ENCODE measurements at places on chromosomes 12 and 14.

- peak; percentile 62 for DNase-seq
Observed at GRCh38 chr14:37874429-37875109, 279.1 kb downstream of the TTC6 start.

GRCh38 chr14:55749201-55749812 is 169.3 kb downstream of the KTN1 start:
- DNase-seq = peak; percentile 30

DNA sequence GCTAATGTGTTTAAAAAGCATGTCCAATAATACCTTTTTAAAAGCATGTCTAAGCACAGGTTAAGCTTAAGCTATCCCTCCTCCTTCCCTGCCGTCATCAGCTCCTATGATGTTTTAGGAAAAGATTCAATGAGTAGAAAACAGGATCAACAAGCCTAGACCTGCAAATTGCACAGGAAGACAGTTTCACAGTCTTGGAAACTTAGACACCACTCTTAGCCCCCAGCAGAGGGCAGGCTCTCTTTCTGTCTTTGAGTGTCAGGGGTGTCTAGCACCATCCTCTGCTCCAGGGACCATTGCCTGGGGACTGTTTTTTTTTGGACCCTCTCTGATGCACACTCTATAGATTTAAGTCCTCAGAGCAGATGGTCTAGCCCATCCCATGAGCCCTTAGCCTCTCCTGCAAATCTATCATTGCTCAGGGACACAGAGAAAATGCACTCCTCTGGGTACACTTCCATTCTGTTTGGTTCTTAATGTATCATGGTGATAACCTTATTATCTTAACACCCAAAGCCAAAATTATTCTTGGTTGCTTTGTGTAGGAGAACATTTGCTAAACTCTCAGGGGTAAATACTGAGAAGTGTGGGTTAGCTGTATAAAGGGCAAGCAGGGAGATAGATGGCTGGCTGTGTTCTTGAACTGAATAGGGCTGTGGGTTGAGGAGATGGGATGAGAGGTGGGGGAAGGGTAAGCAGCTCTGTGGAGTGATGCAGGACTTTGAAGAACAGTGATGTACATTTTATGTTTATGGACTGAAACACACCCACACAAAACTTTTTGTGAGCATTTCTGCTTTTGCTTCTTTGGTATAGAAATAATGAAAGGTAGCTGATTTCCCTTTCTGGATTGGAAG is 259.9 kb upstream of the DDHD1 start:
- DNase-seq = peak; percentile 33

DNA sequence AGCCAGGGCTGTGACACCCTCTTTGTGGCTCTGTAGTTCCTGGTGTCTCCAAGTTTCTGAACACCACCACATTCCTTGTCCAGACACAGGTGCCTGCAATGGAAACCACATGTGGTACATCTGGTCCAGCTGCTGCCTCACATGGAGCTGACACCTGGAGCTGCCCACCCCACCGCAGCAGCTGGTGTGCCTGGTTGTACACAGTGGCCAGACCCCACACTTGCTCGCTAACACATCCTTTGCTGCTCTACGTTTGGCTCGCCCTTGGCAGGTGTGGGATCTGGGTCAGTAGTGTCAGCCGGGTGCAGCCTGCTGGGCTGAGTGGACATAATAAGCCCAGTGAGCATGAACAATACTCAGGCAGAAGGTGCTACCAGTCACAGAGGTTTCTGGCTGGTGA is 198.9 kb downstream of the ADGRD1 start:
- DNase-seq = no peak

DNA sequence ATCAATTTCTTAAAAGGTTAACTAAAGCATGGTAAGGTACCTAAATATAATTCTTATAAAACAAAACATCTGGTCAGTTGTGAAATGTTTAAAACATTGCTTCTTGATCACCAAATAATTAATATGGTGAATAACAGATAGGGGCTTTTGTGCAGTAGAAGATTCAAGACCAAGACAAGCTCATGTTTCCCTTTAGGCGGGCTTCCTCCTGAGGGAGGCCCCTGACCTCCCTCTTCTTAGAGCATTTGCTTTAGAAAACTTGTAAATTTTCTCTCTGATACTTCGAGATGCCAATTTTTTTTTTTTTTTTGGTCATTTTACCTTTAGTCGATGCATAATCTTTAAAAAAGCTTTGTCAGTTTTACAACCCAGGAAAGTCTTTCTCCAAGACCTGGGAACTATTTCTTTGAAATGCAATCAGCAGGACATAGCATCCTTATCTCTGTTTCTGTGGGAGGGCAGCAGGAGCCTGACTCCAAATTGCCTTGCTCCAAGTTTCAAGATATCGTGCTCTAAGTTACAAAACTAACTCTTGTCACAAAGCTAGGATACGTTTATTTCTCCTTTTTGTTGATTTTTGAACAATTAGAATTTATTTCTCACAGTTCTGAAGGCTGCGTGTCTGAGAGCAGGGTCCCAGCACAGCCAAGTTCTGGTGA is 66.6 kb upstream of the BICD1 start:
- no peak for DNase-seq

- no peak for DNase-seq
Observed at GRCh38 chr12:28343713-28344112, 153.5 kb downstream of the CCDC91 start.

- DNase-seq = peak; percentile 7
Observed at GRCh38 chr14:30974628-30975027, 50.8 kb upstream of the AP4S1 start.

DNA sequence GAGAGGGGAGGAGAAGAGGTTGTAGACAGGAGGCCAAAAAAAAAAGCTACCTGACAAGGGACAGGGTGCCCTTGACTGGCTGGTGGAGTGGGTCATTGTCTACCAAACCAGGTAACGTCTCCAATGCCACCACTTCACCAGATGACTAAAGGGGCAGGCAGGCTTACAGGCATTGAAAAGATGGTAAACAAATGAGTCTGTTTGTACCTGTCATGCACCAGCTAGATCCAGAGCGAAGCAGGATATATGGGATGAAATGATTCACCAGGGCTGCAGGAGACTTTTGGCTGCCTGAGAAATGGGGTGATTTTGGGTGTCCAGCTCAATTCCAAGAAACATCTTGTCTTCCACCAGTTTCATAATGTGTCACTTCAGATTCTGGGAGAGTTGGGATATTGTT is 4.0 kb downstream of the C12orf54 start:
- DNase-seq = no peak

DNA sequence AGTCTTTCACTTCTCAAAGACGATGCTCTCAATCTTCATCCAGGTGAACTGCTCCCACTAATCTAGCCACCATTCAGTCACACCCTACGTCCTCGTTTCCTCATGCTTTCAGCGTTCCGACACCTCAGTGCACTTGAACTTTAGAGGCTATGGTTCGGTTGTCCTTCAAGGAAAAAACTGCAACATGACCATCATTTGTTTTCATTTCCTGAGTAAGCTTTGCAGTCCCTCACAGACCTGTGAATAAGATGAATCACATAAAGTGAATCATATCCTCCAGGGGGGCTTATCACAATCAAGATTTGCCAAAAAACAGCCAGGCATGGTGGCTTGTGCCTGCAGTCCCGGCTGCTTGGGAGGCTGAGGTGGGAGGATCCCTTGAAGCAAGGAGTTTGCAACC is 80.2 kb downstream of the TMCC3 start:
- peak; percentile 73 for DNase-seq

GRCh38 chr12:28793581-28794151 is 355.4 kb upstream of the FAR2 start:
- no peak for DNase-seq

GRCh38 chr14:49977126-49977841 is 84.4 kb downstream of the ARF6 start:
- DNase-seq = no peak

GRCh38 chr12:123233505-123234308 is 471 bp downstream of the MTRFR start:
- no peak for DNase-seq

DNA sequence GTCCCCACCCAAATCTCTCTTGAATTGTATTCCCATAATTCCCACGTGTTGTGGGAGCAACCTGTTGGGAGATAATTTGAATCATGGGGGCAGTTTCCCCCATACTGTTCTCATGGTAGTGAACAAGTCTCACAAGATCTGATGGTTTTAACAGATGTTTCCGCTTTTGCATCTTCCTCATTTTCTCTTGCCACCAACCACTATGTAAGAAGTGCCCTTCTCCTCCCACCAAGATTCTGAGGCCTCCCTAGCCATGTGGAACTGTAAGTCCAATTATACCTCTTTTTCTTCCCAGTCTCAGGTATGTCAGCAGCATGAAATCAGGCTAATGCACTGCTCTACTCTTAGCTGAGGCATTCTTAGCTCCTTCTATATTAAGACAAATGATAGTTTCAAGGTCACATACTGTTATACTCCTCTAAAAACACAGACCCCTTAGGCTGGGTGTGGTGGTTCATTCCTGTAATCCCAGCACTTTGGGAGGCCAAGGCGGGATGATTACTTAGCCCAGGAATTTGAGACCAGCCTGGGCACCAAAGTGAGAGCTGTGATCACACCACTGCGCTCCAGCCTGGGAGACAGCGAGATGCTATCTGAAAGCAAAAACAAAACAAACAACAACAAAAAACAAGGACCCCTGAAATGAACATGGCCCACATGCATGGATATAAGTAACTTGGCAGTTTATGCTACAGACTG is 3.6 kb downstream of the SCAF11 start:
- DNase-seq = no peak

- no peak for DNase-seq
Observed at GRCh38 chr14:76880449-76880848, 54.2 kb downstream of the LRRC74A start.

- DNase-seq = no peak
Observed at GRCh38 chr14:75615200-75615599, 36.8 kb downstream of the FLVCR2 start.

- DNase-seq = no peak
Observed at GRCh38 chr14:59347915-59348314, 117.3 kb downstream of the GPR135 start.

DNA sequence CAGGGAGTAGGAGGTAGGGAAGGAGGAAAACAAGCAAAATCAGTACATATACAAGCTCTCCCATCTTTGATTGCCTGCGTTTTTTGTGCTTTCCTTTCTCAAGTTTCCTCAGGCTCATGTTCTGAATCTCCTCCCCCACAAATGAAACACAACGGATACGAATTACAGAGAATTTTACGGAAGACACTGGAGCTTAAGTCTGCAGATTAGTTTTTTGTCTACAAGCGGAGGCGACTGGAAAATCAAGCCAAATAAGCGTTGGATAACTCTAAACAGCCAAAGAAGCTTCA is 612 bp downstream of the WBP11 start:
- no peak for DNase-seq

DNA sequence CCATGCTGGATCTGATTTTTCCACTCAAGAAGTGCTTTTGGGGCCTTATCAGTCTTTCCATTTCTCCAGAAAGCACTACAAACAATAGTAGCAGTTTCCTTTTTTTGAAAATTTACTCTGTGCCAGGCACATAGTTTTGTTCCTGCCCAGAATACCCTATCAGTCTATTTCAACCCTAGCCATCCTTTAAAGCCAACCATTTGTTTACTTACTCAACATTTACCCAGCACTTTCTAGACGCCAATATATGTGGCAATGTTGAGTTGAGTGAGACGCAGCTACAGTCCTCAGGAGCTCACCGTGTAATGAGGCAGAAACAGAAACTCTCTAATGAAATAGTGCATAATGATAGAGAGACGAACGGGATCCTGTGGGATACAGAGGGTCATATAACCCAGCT is 32.9 kb upstream of the CHST11 start:
- no peak for DNase-seq

DNA sequence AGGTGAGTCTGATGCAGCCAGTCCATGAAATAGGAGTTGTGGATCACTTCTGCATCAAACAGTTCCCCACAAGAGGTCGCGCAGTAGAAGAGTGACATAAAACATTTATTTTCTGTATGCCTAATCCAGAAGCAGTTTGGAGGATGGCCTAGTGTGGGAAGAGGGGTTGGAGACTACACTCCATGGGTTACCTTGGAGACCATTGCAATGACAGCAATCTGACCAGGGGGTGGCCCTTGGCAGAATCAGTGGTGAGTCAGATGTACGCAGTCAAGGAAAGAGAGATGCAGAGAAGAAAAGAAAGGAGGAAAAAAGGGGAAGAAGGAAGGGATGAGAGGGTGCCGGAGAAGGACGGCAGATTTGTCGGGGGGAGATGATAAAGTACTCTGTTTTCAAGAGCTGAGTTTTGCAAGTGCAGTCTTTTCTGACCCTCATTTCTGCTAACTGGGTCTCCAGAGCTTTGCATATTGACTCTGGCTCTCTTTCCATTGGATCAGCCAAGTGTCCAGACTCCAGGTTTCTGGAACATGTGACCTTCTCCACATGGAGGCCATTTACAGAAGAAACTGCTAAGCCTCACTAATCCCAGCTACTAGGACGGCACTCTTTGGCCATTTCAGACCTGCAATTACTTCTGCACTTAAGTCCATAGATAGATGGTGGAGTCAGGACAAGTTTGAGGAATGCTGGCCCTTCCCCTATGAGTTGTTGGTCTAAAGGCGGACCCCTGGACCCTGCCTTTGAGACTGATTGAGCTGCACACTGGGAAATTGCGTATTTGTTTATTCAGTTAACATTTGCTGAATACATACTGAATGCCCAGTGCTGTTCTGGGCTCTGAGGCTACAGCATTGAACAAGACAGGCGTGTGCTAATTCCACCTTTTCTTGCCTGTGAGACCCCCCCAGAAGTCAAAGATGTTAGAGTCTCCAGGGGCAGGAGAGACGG is 424.2 kb downstream of the BCL11B start:
- no peak for DNase-seq

DNA sequence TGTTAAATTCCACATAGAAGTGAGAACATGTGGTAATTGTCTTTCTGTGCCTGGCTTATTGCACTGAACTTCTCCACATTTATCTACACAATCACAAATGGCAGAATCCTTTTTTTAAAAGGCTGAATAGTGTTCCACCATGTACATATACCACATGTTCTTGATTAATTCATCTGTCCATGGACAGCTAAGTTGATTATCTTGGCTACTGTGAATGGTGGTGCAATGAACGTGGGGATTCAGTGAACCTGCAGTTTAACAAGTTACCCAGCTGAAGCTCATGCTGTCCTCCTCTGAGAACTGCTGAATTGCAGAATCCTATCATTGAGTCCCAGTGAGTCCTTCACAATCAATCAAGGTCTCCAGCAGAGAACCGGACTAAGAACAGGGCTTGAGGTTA is 74.9 kb downstream of the TBK1 start:
- DNase-seq = peak; percentile 78

DNA sequence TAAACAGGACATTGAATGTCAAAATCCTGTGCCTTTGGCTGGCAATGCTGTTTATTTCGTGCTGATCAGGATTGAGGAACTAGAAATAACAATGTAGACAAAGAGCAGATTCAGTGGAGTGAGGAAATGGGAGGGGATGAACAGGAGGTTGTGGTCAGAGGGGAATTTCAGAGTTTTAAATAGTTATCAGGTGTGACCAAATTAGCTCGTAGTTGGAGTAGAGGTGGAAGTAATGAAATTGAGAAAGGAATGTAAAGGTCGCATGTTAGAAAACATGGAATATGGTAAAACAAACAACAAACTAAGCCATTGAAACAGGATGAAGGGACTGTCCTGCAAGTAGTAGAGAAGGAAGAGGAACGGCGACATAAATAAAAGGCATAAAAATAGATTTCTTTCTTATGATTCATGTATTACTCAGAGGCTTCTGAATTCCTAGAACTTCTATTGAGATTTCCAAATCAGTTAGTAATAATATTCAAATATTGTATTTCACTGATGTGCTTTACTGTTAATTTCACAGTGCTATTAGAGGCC is 9.5 kb upstream of the SAV1 start:
- DNase-seq = peak; percentile 53

GRCh38 chr12:19200261-19200660 is 70.7 kb downstream of the PLEKHA5 start:
- peak; percentile 72 for DNase-seq
